Fibroblast of villous mesenchyme (primary cell): ENCODE measurements at places on chromosomes 11 and 22.

- DNase-seq = no peak
Measured at GRCh38 chr11:24748261-24748660, 251.4 kb downstream of the LUZP2 start.

GRCh38 chr22:20494978-20495860, at the start of gene KLHL22:
TSS of gene KLHL22 (minus strand) at chr22:20495795. CDS start at chr22:20489211, 6,584 bp downstream.
- DNase-seq = peak; percentile 41

- no peak for DNase-seq
Measured at GRCh38 chr11:20055312-20055711, 105.0 kb downstream of the DBX1 start.

DNA sequence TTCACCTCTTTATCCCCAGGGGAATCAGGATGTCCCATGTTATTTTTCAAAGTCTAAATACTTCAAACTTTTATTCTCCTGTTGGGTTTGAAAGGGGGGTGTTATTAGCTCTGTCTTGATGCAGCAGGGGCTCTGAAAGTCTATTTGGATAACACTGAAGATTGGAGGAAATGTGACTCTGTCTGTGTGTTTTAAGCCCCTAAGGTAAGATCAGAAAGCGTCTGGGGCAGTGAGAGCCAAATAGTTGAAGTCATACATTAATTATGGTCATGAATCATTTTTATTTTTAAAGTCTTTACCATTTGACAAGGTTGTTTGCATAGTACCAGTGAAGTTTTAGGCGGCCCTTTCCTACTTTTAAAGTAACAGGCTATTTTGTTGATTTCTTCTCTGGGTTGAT, 139.0 kb downstream of the UVRAG start:
- DNase-seq = no peak

- DNase-seq = no peak
Measured at GRCh38 chr22:17198170-17199002, 20.8 kb downstream of the ADA2 start.

GRCh38 chr22:46484861-46485595, 52.4 kb downstream of the CELSR1 start:
- DNase-seq = peak; percentile 61

GRCh38 chr11:93613231-93613831, 48.2 kb upstream of the CEP295 start:
- no peak for DNase-seq

- peak; percentile 36 for DNase-seq
Measured at GRCh38 chr22:46175631-46176030, 25.3 kb downstream of the PPARA start.

DNA sequence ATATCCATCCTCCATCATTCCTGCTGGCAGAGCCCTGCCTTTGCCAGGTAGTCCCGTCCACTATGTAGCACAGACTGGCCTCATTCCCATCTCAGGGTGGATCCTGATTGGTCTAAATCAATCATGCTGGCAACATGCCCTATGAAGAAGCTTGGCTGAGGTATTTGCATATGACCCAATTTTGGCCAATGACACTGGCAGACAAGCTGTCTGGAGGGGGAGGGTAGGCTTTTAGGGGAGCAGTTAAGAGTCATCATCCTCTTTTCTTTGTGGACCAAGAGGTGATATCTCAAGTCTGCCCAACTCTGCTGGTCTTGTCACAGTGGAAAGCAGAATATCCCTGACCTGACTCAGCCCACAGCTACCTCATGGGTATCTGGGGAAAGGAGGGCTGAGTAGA, 5.1 kb downstream of the CCDC89 start:
- DNase-seq = no peak

GRCh38 chr11:34027516-34028408, 23.8 kb upstream of the CAPRIN1 start:
- no peak for DNase-seq

- no peak for DNase-seq
Measured at GRCh38 chr11:95486466-95486865, 255.5 kb upstream of the SESN3 start.

- no peak for DNase-seq
Measured at GRCh38 chr22:44186737-44187136, 6.0 kb downstream of the PARVG start.

GRCh38 chr11:96173906-96174305, 169.1 kb downstream of the MAML2 start:
- no peak for DNase-seq
